Omental fat pad (tissue), 4 donors: ENCODE measurements at places on chromosomes 2 and 18. TPM values are rescaled to one million over a fixed set of nuclear protein-coding genes. Genes with fewer than 3 reads are reported as not detected.

- no peak for DNase-seq
These were observed 294.1 kb downstream of the ALK start for GRCh38 chr2:29627279-29627711.

DNA sequence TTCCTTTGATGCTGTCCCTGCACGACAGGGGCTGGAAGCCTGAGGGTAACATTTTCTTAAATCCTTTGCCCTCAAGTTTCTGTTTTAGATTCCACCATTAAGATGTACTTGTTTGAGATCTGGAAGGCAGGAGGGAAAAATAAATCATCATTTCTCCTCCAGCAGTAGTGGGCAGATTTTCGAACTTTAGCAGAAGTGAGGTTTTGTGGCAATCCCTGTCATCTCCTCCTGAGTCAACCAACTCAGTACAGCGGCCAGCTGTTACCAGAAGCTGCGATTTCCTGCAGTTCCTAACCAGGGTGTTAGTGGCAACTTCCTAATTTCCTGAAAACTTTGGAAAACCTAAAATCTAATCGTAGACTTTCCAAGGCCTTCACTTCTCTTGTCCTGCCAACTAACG lies 517.2 kb upstream of the ACVR2A start:
- DNase-seq = no peak

DNA sequence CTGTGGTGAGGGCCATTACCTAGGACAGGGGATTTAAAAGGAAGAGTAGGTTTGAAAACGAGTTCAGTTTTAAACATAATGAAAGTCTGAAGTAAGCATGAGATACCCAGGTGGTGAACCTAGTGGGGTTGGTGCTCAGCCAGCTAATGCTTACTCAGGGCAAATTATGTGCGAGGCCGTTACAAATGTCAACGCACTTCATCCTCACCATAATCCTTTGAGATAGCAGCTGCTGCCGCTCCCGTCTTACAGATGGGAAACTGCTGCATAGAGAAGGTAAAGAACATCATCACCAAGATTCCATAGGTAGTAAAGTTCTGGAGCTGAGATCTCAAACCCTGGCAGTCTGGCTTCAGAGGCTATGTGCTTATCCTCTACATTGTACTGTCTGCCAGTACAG lies 209.0 kb downstream of the DYM start:
- no peak for DNase-seq

DNA sequence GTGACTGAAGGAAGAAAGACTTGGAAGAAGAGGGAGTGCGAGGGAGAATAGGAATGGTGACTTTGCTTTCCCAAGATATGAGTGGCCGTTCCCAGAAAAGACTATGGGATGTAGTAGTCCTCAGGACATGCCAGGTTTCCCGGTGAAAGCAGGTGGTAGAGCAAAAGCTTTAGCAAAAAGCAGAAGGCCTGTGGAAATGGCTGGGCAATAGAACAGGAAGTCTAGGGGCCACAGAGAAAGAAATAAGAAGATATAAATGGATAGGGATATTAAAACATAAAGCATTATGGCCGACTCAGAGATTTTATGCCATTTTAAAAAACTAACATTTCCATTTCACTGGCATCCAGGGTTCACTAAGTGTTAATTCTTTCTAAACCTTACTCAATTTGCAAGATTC lies 1.2 kb upstream of the SERPINB13 start:
- no peak for DNase-seq

DNA sequence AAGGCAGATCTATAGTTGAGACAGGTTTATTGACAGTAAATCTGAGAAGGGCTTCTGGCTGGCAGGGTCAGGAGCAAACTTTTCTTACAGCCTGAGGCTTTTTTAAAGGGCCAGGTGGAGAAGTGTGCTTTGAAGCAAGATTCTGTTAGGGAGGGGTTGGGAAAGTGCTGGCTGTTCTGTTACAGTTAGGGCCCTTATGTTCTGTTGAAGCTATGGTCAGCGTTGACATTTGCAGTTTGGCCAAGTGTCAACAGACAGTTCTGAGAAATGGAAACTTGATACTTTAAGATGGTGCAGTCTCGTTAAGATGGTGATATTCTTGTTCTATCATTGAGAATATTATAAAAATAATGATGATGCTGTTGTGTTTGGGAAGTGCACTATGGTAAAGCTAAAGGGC lies 154.2 kb downstream of the RDH14 start:
- no peak for DNase-seq

DNA sequence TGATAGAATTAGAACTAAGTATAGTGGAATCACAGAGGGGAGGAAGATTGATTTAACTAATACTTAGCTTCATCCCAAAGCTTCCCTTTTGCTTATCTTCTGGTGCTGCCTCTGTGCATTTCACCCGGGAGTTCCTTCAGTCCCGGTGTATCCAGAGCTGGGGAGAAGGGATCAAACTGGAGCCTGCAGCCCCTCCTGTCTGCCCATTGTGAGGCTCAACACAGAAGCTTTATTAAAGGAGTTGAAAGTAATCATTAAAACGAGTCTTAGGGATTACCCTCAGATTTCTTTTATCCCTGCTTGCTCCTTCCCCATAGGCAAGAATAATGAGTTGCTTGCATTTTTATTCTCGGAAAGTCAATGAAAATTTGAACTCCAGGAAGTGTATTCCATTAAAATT lies 739.7 kb upstream of the DDX18 start:
- DNase-seq = no peak

- DNase-seq = no peak
These were observed 887.9 kb downstream of the NRXN1 start for GRCh38 chr2:50143822-50144575.

GRCh38 chr2:104855221-104856085 lies 1.5 kb downstream of the POU3F3 start:
- DNase-seq = no peak

DNA sequence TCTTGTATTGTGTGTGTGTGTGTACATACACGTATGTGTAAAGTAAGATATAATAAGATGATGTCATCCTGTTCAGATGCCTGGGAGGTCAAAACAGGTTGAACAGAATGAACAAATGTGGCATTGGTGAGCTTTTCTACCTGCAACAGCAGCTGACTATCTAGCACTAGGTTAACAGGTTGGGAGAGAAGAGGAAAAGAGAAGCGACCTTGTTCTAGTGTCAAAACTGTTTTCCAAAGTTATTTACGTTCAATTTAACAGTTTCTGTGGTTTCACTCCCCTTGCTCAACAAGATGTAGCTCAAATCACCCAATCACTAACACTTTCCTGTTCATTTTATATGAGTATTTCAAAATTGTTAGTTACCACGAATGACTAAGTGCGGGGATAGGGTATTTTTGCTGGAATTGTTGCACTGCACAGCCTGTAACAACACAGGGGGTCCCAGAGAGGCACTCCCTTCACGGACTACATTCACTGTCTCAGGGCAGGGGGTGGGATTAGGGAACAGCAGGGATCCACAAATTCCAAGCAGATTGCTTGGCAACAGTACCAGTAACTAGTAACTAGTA lies 67.5 kb upstream of the DTNB start:
- no peak for DNase-seq

CFC1 gene
- total RNA-seq = 1.8 TPM

UGT1A5 gene
- not detected for total RNA-seq

SCYGR1 gene
- not detected for total RNA-seq
